Brain (organoid and tissue), 16 donors: ENCODE measurements at places on chromosomes 16 and 17. TPM values are rescaled to one million over a fixed set of nuclear protein-coding genes. Genes with fewer than 3 reads are reported as not detected.

RUSF1 gene
- polyA plus RNA-seq, result 103 TPM

NR1D1 gene
- polyA plus RNA-seq, result 43.8 TPM

TPPP3 gene
- 438 TPM for polyA plus RNA-seq

TCAP gene
- polyA plus RNA-seq, result 2.1 TPM

MED1 gene
- 26.1 TPM for polyA plus RNA-seq

CACNG5 gene
- polyA plus RNA-seq, result 2.2 TPM
